ENCODE measurements at places on chromosomes 6 and 20.

DNA sequence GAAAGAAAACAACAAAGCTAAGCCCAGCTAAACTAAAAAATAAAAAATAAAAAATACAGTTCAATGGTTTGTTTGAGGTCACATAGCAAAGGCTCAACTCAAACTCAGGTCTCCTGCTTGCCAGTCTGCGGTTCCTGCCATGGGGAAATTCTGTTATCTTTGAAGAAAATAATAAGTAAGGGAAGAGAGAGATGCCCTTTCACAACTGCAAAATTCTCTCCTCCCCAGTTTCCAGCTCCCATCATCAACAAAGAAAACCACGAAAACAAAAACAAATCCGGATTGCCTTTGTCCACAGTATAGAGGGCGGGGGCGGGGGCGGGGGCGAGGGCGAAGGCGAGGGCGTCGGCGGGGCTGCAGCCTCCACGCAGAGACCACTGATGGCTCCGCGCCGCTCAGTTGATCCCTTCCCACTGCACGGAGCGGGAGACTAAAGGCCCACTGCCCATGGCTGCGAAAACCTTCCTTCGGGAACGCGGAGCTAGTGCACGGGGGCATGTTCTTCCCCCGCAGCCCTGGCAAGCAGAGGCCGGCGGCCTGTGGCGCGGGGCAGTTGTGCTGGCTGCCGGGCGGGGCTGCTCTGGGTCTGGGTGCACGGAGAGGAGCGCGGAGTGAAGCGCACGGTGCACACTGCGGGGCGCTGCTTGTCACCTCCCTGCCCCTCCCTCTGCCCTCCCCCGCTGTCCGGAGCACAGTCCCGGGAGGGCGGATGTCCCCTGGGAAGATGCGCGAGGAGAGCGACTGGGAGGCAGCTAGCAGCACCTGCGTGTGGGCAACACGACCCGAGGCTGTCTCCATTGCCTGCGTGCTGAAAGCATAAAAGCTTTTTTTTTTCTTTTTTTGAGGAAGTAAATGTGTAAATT is 54.1 kb upstream of the TPD52L1 start:
- DNase-seq: peak; percentile 69

GRCh38 chr6:124714728-124715127 is 247.5 kb upstream of the RNF217 start:
- DNase-seq: no peak

GRCh38 chr6:15627821-15628220 is 35.0 kb downstream of the DTNBP1 start:
- DNase-seq: no peak

DNA sequence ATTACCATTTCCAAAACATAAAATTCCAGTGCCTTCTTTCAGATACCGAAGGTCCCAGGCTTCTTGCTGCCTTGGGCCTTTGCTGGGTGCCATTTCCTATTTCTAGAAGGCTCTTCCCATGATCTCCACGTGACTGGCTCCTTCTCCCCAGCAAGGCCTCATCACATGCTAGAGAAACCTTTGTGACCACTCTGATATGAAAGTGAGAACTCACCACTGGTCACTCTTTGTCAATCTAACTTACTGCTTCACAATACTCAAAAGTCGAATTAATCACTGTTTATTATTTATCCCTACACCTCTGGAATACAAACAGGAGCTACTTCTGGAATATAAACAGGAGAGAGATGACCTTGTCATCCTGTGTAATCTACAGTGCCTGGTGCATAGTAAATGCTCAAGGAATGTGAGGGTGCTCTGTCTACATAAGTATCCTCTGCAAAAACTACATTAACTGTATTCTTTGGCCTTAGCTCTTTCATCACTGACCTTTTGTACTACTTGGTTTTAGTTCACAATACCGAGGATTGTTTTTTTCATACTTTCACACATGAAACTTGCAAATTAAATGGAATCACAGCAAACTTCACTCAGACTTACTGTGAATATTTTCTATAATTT is 1.6 kb downstream of the STX7 start:
- DNase-seq: no peak

DNA sequence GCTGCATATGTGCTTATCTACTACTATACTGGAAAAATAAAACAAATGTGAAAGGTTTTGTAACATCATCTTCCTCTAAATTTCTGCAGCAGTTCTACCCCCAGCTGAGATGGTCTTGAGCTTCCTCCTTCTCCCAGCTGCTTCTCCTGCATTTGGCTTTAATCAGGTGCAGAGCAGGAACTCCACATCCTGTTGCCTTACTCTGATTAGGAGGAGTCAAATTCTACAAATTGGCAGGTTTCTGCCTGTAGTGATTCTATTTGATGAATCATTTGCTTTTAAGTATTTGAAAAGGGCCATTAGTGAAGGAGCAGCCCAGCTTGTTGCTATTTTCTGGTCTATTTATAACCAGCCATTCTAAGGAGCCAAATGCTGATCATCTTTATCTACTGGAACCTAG is 224.5 kb downstream of the GMDS start:
- DNase-seq: no peak

- DNase-seq: no peak
Observed at GRCh38 chr6:25975923-25976560, 13.4 kb downstream of the TRIM38 start.

DNA sequence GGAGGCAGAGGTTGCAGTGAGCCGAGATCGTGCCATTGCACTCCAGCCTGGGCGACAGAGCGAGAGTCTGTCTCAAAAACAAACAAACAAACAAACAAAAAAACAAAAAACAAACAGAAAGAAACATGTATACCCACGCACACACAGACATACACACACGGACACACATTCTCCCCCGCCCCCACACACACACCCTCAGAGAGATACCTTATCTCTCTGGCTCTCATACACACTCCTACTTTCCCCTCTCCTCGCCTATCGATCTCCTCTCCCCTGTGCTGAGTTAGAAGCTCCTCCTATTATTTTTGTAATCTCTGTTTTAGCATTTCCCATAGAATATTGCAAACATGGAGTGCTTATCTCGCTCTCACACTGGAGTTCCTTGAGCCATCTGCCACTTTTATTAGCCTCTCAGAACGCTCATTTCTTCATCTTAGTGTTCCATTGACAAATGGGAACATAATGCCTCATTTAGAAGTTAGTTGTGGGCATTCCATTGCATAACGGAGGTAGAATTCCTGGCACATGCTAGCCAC is 144.2 kb upstream of the CITED2 start:
- no peak for DNase-seq

- DNase-seq: no peak
Observed at GRCh38 chr6:165702669-165703068, 39.6 kb upstream of the PDE10A start.

DNA sequence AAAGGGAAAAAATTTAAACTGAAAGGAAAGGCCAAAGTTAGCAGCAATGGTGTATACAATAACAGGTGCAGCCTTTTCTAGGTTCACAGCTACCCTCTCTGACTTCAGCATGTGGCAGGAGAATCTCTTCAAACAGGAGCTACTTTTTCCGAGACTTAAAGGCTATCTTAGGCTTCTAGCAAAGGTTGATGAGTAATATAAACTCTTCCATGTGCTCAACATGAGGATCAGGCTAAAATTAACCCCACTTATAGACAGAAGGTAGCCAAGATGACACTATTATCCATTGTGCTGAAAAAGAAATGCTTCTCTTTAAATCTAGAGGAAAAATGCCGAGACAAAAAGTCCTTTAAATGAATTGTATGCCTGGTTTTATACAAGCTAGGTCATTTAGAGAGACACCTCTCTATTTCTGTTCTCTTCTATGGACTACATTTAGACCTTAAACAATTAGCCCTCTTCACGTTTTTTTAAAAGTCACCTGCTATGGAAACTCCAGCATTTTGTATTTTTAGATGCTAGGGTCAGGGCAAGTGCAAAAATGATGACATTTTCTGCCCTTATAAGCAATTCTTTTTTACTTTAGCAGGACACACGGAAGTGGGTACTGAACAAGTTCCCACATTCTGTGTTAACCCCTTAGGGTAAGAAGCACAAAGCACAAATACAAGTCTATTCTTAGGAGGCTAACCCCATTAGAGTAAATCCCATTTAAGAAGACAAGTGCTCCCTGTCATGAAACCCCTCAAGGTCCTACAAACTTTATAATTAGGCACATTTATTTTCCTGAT is 216.8 kb upstream of the CITED2 start:
- DNase-seq: no peak

DNA sequence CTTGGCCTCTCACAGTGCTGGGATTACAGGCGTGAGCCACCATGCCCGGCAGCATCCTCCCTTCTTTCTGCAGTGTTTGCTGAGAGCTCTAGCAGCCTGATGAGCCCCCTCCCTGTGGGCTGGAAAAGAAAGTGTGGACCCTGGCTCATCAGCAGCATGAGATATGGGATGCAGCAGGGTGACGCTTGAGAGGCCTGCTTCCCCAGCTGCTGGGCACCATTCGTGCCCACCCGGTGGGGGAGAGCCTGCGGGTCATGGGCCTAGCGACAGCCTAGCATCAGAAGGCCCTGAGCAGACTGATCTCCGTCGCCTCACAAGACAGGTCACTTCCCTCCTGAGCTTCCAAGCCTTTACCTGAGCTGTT is 16.0 kb upstream of the CCDC167 start:
- DNase-seq: no peak

DNA sequence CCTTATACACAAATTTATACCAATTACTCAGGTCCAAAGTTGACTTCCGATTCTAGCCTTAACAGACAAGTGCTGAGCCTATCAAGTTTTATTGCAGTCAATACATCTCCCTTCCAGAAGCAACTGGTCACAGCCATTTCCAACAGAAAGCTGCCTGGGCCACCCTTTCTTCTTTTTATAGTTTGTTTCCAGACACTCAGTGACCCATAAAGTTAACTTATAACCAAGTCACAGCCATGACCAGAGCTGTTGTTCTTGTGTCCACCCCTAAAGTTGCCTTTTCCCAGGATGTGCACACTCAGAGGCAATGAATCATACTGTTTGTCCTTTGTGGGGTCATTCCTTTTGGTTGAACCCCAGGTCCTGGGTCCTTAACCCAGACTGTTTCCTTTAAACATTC is 89.9 kb downstream of the CD83 start:
- DNase-seq: no peak

- DNase-seq: no peak
Observed at GRCh38 chr6:170424604-170425126, 118.1 kb downstream of the FAM120B start.

- no peak for DNase-seq
Observed at GRCh38 chr6:2378891-2379652, 133.7 kb upstream of the GMDS start.

- DNase-seq: no peak
Observed at GRCh38 chr6:2616811-2617210, 133.9 kb downstream of the MYLK4 start.

All from left forelimb (tissue), 1 donor.